PC-9 (cell line): ENCODE measurements at places on chromosomes 6 and 20.
A peak's percentile ranks its signal among the peaks of the same experiment; 100 is the strongest.

DNA sequence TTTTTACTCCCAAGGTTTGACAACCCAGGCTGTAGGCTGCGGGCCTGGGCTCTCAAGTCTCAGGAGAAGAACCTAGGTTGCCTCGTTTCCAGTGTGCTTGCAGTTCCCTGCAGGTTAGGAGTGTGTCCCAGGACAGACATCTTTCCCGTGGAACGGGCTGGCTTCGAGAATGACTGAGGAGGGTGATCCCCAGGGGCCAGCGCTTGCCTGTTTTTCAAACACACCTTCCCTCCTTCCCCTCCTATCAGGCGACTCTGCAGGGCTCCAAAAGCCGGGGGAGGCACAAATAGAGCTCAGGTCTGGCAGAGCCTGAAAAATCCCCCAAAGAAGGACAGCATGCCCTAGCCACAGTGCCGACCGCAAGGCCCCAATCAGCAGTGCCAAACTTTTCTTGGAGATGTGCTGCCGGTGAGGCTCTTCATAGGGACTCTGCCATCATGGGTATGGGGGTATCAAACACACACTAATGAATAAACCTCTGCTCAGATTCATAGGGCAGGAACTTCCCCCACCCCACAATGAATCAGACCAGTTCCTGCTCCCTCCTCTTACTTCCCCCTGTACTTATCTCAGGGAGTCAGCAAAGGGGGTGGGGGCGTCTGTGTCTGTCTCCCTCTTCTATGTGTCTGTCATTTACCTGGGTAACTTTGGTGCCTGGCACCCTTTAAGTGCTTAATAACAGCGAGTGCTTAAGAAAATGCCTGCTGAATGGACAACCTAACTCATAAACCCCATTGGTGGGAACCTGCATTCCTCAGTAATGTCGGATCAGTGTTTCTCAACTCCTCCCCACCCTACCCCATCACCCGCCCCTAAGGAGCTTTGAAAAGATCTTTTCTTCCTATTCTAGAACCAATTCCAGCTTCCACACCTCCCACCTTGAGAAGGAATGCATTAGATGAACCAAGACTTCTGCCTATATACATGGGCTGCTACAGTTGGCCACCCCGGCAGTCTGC, 1.6 kb downstream of the KCNG1 start:
- DNase-seq = no peak

DNA sequence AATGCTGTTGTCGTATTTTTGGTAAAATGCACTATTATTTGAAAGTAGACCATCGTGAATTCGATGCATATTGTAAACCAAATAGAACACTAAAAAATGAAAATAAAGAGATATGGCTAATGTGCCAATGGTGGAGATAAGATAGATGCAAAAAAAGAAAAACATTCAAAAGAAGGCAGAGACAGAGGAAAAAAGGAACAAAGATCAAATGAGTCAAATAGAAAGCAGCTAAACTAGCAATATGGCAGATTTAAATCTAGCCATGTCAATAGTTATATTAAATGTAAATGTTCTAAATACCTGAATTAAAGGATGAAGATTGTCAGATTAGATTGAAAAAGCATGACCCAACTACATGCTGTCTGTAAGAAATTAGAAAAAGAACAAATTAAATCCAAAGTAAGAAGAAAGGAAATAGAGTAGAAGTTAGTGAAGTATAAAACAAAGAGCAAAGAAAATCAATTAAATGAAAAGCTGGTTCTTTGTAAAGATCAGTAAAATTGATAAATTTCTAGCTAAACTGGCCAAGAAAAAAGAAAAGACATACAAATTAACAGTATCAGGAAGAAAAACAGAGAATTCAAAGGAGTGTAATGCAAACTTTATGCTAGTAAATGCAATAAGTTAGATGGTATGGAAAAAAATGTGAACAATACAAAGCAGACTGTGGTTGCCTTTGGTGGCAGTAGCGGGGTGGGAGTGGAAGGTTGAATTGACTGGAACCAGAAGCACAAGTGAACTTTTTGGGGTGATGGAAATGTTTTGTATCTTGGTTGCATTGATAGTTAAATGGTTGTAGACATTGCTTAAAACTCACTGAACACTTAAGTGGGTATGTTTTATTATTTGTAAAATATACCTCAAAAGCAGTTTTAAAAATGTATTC, 44.8 kb downstream of the PTPN1 start:
- no peak for DNase-seq

GRCh38 chr20:34084227-34084923, 27.7 kb downstream of the EIF2S2 start:
- DNase-seq = no peak

DNA sequence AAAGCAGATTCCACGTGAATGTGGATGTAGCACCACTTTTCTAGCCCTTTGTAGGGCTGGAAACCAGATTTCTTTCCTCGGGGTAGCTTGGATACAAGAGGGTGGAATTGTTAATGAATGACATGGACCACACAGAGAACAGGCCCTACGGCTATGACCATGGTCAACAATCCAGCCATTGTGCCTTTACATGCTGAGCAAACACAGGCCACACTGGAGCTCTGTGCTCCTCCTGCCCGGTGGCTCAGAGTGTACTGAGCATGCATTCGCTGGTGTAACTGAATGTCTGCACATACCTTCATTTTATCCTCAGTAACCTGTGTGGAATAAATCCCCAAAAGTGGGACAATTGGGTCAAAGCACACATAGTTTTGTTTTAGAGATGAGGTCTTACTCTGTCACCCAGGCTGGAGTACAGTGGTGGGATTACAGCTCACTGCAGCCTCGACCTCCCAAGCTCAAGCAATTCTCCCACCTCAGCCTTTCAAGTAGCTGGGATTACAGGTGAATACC, 32.8 kb downstream of the LRP11 start:
- DNase-seq = no peak

DNA sequence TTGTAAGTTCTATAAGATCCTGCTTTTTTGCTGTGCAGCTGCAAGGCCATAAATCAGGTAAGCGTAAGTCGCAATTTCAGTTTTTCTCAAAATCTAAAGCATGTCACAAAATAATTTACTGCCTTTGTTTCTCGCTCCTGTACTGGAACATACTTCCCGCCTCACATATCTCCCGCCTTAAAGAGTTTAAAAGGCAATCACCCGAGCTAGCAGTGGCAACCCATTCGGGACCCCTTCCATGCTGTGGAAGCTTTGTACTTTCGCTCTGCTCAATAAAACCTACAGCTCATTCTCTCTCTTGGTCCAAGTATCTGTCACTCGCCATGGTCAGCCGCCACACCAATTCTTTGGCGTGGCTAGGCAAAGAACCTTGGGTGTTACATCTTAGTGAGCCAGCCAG, 34.0 kb downstream of the CEP85L start:
- DNase-seq = no peak

DNA sequence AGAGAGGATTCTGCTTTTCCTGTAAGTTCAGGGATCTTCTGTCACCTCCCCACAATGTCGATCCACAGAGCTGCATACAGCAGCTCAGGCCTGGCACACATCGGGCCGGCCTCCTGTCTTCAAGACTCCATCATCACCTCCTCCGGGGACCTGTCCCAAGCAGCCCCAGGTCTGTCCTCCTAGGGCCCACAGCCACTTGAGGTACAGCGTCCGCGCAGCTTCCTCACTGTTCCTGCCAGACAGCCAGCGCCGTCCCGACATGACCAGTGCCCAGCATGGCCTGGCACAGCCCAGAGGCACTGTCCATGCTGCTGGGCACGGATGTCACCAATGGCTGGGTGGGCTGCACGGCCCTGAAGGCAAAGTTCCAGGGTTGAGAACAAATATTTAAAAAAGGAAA, 101.6 kb downstream of the DLL1 start:
- DNase-seq = no peak

DNA sequence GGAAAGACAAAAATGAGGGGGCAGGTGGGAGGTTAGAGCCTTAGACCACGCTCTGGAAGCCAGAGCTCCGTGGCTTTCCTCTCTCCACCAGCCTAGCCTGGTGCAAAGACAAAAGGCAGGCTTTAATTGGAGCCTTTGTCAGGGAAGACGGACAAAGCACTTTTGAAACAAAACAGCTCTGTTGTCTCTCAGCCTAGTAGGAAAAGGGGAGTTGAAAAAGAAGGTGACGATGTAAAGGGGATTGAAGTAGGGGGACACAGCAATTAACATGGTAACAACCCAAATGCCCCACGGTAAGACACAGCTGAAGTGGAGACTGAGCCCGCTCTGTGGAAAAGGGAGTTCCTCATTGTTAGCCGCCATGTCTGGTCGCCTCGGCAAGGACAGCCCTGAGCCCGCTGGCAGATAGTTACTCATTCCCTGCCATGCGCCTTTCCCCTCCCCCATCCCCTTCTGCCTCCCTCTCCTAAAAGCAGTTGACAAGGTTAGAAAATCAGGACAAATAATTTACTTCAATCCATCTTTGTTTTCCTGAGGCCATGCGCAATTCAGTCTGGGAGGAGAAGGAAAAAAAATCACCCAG, 93.0 kb downstream of the TCP11 start:
- DNase-seq = no peak

DNA sequence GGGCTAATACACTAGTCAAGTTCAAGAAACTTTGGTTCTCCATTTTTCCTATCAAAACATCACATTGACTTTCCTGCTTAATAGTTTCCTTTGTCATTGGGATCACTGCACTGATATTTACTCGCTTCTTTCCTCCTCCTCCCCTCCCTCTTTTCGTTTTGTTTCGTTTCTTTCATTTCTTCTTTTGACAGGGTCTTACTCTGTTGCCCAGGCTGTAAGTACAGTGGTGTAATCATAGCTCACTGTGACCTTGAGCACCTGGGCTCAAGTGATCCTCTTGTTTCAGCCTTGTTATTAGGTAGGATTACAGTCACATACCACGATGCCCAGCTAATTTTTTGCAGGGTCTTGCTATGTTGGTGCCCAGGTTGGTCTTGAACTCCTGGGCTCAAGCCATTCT, 12.3 kb downstream of the PAQR8 start:
- no peak for DNase-seq

- DNase-seq = no peak
These were observed 4.9 kb downstream of the RIMS4 start for GRCh38 chr20:44805335-44805978.

GRCh38 chr6:111589366-111589765, 16.3 kb downstream of the TRAF3IP2 start:
- peak; percentile 91 for DNase-seq

DNA sequence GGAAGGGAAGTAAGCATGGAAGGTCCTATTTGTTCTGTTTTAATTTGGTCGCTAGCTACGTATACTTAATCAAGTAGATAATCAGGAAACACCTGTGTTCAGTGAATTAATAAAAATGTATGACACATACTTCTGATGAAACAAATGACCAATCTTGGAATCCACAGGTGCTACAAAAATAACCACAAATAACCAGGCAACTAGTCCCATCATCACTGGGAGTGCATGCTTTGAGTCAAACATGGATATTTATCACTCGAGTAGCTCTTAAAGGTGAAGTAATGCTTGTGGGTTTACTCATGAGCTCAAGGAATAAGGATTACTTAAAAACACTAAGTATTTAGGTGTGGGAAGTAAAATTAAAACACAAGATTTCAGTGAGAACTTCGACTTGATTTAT, 285.6 kb upstream of the ID4 start:
- no peak for DNase-seq

- DNase-seq = no peak
These were observed 89.0 kb downstream of the CDS2 start for GRCh38 chr20:5215672-5216304.

DNA sequence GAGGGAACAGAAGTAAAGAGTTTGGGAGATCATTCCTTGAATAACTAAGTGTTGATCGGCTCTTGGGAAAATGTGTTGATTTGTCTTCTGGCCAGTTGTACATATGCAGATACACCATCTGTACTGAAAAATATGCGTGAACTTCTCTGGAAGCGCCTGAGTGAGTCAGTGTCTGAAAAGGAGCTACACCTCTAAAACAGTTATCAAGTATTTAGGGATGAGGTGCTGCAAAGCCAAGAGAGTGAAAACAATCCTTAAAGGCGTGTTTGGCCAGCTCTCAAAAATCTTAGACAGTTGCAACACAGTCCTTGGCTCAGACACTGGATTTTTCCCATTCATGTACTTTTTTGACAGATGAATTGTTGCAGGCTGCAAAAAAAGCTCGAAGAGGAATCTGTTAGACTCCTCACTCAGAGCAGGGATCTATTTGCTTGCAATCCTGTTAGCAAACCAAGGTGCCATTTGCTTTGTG, 61.3 kb downstream of the BMP6 start:
- DNase-seq = no peak

GRCh38 chr6:109671733-109672132, 19.3 kb downstream of the AK9 start:
- DNase-seq = peak; percentile 51
